Activated T-cell treated with anti-CD3 and anti-CD28 coated beads, Interleukin-2, amount 50 U/mL, for 72 hours (primary cell): ENCODE measurements at places on chromosomes 11 and 22. TPM values are rescaled to one million over a fixed set of nuclear protein-coding genes. Genes with fewer than 3 reads are reported as not detected.

PANX3 gene
- not detected for total RNA-seq

LGR4 gene
- total RNA-seq, result 0.05 TPM

ME3 gene
- total RNA-seq, result 2.1 TPM

VPREB1 gene
- not detected for total RNA-seq

LRRC4C gene
- not detected for total RNA-seq

LRP5 gene
- 6.8 TPM for total RNA-seq

ISX gene
- not detected for total RNA-seq

PRSS23 gene
- 1.4 TPM for total RNA-seq

FGF3 gene
- not detected for total RNA-seq

FAM181B gene
- not detected for total RNA-seq

FAM227A gene
- 0.34 TPM for total RNA-seq

DNA sequence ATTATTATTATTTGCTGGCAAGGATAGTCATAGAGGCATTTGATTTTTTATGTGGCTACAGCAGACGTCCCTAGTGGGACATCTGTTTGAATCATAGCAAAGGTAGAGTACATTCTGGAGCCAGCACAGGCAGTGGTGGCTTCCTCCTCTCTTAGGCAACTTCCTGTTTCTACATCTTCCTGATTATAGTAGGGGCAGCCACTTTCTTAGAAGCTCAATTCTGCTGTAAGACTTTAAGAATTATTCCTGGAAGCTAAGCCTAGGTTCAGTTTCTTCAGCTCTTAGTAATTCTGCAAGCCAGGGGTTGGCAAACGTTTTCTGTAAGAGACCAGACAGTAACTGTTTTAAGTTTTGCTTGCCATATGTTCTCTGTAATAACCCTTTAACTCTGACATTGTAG is 129.3 kb upstream of the TENM4 start:
- no peak for DNase-seq

DNA sequence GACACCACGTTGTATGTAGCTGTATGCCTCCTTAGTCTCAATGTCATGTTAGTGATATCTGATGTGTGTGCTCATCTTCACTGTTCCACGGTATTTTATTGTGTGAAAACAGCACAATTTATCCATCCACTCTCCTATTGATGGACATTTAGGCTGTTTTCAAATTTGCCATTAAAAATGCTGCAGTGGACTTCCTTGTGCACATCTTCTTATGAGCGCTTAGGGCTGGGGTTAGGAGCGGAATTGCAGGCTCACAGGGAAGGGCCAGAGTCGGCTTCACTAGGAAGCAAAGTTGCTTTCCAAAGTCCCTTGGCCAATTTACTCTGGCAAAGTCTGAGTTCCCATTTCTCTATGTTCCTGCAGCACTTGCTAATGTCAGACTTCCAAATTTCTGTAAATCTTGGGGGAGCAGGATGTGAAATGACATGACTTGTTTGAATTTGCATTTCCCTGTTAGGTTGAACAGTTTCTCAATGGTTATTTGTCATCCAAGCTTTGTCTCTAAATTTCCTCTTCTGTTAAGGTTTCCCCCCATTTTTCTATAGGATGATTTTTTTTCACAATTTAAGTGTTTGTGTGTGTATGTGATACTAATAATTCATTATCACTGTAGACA is 75.4 kb downstream of the MYEOV start:
- DNase-seq, result no peak

DNA sequence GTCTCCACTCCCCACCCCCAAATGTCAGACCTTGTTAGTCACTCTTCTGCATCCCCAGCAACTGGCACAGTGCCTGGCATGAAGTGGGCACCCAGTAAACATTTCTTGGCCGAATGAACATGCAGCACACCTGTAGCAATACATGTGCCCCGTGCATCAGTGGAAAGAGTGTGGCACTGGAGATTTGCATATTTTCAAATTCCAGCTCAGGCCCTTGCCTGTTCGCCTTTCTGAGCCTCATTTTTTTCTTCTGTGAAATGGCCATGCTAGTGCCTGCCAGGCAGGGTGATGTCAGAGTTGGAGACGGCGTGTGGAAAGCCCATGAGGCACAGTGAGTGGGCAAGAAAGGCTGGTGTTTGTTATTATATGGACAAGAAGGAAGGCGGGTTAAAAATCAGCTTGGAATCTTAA is 38.7 kb downstream of the CD82 start:
- DNase-seq, result no peak

GRCh38 chr22:41873391-41873790 is 40.5 kb downstream of the SREBF2 start:
- peak; percentile 72 for DNase-seq

- DNase-seq, result no peak
These were observed 104.4 kb upstream of the PLET1 start for GRCh38 chr11:112364962-112365481.

- no peak for DNase-seq
These were observed 35.7 kb upstream of the MICAL2 start for GRCh38 chr11:12074529-12075195.

DNA sequence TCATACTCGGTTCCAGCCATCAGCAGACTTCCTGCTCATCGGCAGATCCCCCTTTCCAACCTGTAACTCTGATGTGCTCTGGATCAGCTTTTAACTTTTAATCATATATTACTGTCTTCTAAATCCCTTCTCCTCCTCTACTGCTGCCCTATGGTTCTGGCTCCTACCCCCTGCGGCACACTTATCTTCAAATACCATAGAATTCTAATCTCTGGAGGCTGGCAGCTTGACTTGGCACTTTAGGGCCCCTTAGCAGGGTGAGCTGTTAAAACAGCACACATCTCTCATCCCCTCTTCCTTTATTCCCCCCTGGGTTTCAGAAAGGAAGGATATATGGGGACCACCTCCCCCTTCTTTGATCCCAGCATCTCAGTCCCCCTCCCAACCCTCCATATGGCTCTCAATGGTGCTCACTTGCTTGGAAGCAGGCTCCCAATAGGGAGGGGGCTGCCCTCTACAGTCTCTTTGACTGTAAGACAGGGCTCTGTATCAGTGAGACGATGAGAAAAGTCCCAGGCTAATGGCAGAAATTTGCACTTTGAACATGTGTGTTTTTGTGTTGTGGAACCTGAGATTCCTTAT is 4.4 kb upstream of the CNTF start:
- no peak for DNase-seq

- DNase-seq, result no peak
These were observed 525.5 kb downstream of the NTM start for GRCh38 chr11:131895865-131896264.

DNA sequence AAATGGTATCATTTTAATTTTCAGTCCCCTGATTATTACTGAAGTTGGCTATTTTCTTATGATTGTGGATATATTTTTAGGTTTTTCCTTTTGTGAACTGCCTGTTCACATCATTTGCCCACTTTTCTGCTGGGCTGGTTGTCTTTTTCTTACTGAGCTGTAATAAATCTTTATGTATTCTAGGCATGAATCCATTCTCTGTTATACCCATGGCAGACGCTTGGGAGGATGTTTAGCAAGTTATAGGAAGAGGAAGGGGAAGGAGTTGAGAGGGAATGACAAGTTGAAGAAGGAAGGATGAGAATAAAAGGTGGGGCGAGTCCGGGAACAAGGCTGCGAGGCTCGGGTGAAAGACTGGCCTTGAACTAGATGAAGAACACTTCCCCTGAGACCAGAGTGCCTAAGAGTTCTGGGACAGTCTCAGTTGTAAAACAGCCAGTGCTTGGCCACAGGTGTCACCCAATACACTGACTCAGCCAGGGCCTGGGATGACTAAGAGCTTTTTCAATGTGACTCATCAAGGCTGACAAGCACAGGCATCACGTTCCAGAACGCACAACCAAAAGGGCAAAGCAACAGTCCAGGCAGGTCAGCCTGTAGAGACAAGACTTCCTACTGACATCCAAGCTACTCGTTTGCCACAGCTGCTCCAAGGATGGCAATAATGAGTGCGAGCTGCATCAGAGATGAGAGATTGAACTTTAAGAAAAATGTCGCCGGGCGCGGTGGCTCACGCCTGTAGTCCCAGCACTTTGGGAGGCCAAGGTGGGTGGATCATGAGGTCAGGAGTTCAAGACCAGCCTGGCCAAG is 35.2 kb downstream of the LRFN4 start:
- DNase-seq, result peak; percentile 79

GRCh38 chr22:18976197-18976751 is 40.2 kb upstream of the PRODH start:
- no peak for DNase-seq

GRCh38 chr11:75143420-75143731 is 7.5 kb upstream of the SLCO2B1 start:
- DNase-seq, result no peak

DNA sequence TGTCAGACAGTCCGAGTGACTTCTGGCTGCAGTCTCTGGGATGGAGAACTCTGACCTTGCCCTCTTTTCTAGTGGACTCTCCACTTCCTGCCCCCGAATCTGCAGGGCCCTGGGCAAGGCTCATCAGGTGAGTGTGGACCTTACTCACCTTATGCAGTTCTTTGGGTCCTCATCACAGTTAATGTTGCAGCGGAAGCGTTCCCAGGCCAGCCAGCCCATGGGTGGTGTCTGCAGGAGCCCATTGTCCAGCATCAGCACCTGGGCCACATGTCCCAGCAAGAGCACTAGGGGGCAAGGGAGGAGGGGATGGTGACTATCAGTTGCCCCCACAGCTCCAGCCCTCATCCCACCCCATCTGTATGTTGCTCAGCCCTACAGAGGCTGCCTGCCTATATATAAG is 2.3 kb downstream of the NAGA start:
- no peak for DNase-seq

DNA sequence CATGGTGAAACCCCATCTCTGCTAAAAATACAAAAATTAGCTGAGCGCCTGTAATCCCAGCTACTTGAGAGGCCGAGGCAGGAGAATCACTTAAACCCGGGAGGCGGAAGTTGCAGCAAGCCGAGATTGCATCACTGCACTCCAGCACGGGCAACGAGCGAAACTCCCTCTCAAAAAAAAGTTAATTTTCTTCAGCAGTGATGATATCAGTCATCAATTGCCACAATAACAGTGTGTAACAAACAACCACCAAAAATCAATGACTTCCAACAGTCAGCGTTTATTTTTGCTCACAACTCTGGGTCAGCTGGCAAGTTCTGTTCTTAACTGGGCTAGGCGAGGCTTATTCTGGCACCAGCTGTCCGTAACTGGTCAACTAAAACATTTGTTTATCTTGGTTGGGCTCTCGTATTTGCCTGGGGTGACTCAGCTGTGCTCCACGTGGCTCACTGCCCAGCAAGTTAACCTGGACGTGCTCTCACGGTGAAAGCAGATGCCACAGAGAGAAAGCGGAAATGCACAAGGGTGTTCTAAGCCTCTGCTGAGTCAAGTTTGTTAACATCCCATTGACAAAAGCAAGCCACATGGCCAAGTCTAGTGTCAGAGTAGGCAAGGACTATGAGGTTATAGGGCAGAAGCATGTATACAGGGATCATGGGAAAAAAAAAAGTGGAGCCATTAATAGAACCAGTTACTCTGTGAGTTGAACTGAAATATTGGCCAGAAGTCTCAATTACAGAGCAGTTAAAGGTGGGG is 52.1 kb downstream of the LHFPL7 start:
- no peak for DNase-seq

GRCh38 chr22:17057959-17058814 is 26.6 kb upstream of the IL17RA start:
- DNase-seq, result peak; percentile 47

DNA sequence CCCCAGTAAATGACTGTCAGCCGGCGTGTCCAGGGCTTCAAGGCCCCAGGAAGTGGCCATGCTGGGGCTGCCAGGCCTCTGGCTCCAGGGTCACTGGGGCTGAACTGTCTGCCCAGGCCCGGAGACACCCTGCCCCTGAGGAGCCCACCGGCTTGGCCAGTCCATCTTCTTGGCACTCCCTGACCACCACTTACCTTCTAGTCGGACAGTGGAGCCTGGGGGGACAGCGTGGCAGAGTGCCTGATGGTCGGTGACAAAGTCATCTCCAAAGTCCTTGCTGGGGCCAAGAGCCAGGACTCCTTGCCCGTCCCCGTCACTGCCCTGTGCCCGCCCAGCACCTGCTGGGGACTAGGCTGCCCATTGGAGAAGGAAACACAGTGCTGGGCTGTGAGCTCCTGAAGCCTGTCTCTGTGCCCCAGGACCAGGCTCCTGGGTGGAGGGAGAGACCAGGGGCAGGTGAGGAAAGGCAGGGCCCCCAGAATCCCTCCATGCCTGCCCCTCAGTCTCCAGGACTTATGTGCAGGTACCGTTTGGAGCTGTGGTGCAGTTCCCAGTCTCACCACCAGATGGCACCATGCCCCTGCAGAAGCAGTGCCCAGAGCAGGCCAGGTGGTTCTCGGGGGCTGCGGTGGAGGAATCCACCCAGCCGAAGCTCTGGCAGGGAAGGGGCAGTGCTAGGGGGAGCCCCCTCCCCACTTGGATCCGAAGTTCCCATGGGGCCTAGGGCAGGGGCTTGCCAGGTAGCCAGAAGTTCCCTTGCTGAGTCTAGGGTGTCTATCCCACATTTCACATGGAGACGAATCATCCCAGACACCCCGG is 6.0 kb upstream of the CCDC188 start:
- peak; percentile 79 for DNase-seq

DNA sequence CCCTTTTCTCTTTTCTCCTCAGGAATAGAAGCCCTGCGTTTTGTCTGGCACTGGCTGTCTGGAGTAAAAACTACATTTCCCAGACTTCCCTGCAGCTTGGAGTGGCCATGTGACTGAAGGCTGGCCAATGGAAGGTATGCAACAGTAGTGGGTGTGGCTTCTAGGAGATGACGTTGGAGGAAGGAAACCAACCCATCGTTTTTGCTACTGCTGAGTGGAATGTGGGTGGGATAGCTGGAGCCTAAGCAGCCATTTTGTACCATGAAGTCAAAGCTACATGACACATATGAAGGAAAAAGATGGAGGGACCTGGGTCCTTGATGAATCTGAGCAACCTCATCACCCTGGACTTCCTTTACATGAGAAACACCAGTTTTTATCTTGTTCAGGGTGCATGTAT is 19.6 kb downstream of the FGF3 start:
- no peak for DNase-seq

DNA sequence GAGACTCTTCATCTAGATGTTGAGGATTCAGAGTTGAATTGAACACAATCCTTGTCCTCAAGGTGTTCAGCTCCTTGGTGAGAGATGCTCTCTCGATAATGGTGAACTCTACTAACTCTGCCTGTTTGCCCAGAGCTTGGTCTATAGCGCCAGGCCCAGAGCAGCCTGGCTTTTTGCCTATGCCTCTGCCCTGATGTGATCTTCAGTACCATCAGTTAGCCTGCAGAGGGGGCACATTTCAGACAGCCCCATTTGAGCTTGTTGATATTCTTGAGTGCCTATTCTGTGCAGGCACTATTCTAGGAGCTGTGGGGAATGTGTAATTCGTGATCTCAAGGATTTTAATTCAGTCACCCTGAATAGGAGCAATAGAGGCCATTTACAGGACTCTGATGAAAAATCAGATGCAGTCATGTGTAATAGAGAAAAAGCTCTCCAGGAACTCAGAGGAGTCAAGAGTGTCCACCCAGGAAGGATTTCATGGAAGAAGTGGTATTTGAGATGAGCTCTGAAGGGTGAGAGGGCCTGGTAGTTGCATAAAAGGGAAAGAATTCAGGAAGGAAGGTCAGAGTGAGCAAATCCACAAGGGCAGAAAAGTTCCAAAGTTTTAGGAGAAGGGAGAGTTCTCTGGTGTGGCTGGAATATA is 19.3 kb downstream of the GTPBP1 start:
- DNase-seq, result no peak
